Activated T-helper 1 cell treated with Interleukin-2 at 50 U/mL for 16 hours (primary cell): ENCODE measurements at places on chromosomes 13 and 19.

DNA sequence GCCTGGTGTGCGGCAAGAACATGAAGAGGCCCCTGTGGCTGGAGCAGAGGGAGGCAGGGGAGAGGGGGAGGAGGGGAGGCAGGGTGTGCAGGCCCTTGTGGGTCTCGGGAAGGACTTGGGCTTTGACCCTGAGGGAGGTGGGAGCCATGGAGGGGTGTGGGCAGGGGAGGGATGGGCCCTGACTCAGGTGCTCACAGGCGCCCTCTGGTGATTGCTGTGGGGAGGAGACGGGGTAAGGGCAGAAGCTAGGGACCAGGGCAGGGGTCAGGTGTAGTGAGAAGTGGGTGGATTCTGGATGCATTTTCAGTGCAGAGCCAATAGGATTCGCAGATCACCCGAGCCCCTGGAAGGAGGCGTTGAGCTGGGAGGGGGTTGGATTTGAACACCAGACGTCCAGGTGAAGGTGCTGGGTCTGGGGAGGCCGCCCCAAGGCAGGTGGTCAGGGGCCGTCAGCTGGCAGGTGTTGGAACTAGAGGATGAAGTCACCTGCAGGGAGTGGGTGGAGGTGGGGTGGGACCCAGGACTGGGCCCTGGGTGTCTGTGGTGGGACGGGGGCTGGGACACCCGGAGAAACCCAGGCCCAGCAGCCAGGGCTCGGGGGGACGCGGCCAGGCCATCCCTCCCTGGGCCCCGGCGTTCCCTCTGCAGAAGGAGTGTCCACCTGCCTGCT, 185.4 kb downstream of the KDM4B start:
- no peak for DNase-seq

GRCh38 chr19:47492137-47492533, 8.1 kb upstream of the KPTN start:
- DNase-seq, result no peak

DNA sequence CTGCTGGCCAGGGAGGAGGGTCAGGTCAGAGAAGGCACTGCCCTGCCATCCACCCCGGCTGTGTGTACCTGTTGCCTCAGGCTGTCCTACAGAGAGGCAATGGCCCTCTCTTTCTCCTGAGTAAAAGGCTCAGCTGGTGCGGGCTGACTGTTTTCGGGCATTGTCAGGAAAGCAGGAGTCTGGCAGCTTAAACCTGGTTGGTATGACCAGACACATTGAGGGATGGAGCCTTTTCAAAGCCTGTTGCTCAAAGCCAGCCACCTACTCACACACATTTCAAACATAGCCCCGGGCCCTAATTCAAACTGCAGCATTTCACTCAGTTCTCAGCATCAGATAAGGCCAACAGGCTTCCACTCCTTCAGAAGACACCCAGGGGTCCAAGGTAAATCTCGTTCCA, 61.8 kb upstream of the PDX1 start:
- DNase-seq, result no peak

DNA sequence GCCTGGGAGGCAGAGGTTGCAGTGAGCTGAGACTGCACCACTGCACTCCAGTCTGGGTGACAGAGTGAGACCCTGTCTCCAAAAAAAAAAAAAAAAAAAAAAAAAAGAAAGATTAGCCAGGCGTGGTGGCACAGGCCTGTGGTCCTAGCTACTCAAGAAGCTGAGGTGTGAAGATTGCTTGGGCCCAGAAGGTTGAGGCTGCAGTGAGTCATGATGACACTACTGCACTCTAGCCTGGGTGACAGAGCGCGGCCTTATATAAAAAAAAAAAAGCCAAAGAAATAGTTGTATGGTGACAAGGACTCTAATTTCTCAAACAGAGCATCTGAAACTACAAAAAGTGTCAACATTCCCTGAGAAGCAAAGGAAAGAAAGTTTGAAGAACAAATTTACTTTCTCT, 3.4 kb downstream of the PBX4 start:
- DNase-seq, result no peak

DNA sequence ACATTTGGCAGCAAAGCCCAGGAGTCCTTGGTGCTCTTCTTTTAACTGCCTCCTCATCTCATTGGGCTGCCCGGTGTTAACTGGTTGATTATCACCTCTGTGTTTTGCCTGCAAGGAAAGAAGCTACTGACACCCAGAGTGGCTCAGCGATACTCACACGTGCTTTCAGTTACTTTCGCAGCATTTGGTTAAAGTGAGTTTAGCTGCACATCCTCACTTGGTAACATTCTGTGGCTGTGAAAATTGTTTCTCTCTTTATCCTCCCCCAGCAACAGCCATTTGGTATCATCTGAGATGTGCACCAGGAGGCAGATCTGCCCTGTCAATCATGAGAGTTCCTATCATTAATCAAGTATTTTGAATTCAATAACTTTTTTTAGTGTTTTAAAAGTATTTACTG, 44.6 kb upstream of the GPR183 start:
- no peak for DNase-seq

DNA sequence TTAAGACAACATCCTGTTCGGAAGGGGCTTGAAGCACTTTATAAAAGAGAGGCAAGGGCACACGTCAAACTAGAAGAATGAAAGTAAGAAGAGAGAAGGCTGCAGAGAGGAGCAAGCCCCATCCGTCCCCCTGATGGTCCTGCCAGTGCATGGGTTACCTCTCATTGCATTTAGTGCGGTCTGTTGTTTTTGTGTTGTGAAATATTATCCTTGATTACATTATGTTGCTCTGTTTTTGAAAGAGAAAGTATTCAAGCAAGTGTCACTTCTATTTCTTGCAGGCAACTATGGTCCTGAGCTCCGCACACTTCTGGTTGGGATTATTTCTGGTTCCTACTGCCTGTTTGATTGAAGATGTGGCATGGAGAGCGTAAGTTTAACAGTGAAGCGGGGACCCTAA, 90.5 kb downstream of the SHISA2 start:
- no peak for DNase-seq

GRCh38 chr19:5698635-5699422, 8.7 kb downstream of the RPL36 start:
- DNase-seq, result no peak

DNA sequence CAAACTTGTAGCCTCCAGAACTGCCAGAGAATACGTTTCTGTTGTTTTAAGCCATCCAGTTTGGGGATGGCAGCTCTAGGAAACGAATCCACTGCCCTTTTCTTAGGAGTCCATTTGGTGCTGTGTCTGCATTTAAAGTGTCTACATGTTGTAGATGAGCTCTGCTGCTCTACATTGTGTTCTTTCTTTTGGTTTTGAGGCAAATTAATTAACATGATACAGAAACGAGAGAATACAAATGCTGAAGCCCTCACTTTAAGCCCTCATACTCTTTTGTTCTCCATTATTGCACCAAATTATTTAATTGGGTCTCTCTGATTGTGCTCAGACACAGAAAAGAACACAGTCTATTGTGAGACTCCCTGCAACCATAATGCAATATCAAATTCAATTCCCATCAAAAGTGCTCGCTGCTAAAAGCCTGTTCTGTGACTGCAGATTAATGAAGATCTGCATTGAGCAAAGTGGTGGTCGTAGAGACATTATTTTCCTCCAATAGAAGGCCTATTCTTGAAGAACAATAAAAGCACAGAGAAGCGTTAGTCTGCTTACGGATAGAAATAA, 166.3 kb upstream of the SOX21 start:
- DNase-seq, result no peak

- DNase-seq, result no peak
Observed at GRCh38 chr13:32923725-32924124, 92.5 kb upstream of the KL start.

DNA sequence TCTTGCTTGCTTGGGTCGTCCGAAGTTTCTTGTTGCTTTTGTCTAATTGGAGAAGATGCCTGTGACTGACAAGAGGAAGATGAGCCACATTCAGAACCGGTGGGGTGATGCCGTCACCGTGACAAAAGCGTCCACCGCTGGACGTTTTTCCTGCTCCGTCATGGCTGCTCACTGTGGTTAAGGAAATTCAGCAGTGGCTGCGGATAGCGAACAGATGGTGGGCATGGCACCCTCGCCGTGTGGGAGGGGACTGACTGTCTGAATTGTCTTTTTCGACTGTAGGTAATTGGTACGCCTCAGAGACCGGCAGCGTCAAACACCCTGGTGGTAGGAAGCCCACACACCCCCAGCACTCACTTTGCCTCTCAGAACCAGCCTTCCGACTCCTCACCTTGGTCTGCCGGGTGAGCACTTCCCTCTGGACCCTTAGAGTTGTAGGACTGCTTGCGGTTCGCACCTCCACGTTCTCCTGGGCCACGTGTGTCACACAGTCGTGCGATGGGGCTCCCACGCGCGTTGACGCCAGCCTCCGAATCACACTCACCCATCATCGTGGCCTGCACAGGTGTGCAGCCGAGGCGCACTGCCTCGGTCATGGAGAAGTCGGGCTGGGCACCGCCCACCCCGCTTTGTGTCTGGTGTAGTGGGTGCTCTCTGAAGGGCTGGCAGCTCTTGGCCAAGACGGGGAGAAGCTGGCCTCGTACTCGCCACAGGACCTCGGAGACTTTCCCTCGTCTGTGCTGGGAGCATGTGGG, 26.5 kb downstream of the ATP4B start:
- DNase-seq, result no peak
